ENCODE measurements at places on chromosomes 12 and 14.

GRCh38 chr12:82673698-82674097 lies 13.0 kb upstream of the TMTC2 start:
- DNase-seq, result no peak

- DNase-seq, result no peak
Observed at GRCh38 chr12:275812-276211, 13.2 kb upstream of the SLC6A13 start.

- DNase-seq, result no peak
Observed at GRCh38 chr12:56803750-56804149, 40.6 kb downstream of the HSD17B6 start.

DNA sequence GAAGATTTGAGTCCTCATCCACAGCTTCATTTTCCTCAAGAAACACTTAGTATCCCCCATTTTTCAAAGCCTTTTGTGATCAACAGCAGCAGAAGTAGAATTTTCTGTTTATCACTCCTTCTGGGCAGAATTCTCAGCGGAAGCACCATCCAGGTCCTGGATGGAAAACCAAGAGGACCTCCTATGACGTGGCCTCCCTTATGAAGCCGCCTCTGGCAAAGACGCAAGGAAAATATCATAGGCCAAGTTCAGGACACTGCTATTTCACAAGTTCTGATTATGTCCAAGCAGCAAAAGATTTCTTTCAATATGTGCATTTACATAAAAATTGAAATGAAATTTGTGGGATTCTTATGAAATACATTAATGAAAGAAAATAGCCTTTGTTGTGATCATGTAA lies 315.0 kb downstream of the SEC23A start:
- no peak for DNase-seq

- no peak for DNase-seq
Observed at GRCh38 chr12:53056901-53057300, 7.0 kb downstream of the TNS2 start.

DNA sequence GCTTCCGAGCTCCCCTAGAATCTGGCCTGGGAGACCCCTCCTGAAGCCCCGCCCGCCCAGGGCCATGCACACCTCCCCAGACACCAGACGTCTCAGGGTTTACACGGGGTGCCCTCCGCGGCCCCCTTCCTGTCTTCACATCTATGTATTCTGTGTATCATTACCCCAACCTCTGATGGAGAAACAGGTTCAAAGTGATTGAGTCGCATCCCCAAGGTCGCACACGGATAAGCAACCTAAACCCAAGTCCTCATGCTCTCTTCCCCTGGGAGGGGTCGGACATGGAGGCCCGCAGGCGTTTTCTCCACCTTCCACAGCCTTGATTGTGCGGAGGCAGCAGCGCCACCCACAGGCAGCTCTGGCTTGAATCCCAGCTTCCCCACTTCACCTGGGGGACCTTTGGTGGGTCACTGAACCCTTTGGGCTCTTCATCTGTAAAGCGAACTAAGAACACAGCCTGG lies 237.3 kb downstream of the BCL11B start:
- peak; percentile 23 for DNase-seq

- DNase-seq, result no peak
Observed at GRCh38 chr12:91846466-91847055, 299.1 kb downstream of the BTG1 start.

- no peak for DNase-seq
Observed at GRCh38 chr14:99039331-99040041, 232.5 kb downstream of the BCL11B start.

GRCh38 chr12:97630356-97630755 lies 167.8 kb downstream of the RMST start:
- DNase-seq, result no peak

- no peak for DNase-seq
Observed at GRCh38 chr14:75487155-75487671, 35.1 kb upstream of the BATF start.

- no peak for DNase-seq
Observed at GRCh38 chr12:52691076-52691840, 11.1 kb upstream of the KRT1 start.

- DNase-seq, result no peak
Observed at GRCh38 chr12:52434081-52434733, at the start of gene KRT75. Gene KRT75, minus strand, starts transcription at chr12:52434371. Its CDS starts 67 bp downstream, at chr12:52434304.

DNA sequence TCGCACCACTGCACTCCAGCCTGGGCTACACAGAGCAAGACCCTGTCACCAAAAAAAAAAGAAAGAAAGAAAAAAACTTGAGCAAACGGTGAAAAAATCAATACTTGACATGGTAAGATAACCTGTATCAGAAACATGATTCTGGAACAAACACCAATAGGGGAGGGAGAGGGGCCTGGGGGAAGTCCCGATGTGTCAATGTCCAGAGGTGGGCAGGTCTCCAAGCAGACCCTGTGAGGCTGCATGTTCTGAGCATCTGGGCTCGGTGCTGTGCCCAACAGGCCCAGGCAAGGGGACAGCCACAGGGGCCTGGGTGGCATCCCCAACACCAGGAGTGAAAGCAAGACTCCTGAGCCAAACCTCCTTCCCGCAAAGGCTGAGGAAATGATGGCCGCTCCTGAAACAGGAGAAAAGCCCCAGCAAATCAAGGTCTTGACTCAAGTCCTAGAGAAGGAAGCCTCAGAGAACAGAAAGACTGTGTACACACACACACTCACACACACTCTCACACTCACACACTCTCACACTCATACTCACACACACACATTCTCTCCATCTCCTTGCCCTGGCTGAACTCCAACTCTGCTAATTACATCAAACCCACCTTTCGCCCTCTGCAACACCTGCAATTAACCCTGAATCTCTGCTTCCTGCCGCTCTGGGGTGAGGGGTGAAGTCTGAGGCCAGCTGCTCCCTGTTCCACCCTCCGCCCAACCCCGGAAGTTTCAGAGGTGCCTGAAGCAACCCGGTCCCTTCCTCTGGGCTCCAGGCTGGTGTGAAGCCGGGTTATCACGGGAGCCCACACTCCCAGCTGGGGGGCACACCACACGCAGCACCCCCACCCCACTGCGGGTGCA lies 20.4 kb downstream of the CCDC88C start:
- no peak for DNase-seq

DNA sequence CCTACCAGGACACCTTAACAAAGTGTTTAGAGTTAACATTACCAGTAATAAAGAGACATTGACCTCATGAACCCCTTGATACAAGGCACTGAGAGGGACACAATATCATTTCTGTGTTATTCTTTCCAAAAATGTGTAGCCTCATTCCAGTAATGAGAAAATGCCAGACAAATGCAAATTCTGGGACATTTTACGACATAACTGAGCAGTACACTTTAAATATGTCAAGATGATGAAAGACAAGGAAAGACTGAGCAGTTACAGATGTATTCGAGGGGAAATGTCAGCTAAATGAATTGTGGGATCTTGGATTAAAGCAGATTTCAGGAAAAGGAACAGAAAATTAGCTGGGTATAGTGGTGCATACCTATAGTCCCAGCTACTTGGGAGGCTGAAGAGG lies 255.6 kb downstream of the ERC1 start:
- DNase-seq, result no peak

GRCh38 chr12:105581420-105581819 lies 250.9 kb downstream of the C12orf75 start:
- DNase-seq, result no peak

- no peak for DNase-seq
Observed at GRCh38 chr12:88237954-88238353, 95.8 kb downstream of the TMTC3 start.

- DNase-seq, result no peak
Observed at GRCh38 chr12:47913081-47913480, 8.3 kb upstream of the VDR start.

GRCh38 chr12:106369624-106370346 lies 12.2 kb downstream of the POLR3B start:
- DNase-seq, result no peak

- DNase-seq, result no peak
Observed at GRCh38 chr12:50677858-50678257, 86.0 kb upstream of the ATF1 start.

DNA sequence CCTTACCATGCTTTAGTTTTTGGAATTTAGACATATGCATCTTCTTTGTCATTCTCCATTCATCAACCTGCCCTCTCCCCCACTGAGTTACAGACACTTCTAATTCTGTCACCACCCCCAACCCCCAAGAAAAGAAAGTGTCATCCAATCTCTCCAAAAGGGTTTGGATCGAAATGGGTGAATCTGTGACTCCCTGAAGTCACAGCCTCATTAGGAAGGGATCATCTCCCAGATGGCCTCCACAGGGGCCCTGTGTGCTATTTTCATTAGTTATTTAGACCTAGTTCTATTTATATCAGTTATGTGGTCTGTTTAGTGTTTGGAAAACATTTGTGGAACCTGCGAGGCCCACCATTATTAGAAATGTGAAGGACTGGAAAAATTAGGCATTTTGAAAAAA lies 191.0 kb upstream of the ATP2B1 start:
- DNase-seq, result no peak

DNA sequence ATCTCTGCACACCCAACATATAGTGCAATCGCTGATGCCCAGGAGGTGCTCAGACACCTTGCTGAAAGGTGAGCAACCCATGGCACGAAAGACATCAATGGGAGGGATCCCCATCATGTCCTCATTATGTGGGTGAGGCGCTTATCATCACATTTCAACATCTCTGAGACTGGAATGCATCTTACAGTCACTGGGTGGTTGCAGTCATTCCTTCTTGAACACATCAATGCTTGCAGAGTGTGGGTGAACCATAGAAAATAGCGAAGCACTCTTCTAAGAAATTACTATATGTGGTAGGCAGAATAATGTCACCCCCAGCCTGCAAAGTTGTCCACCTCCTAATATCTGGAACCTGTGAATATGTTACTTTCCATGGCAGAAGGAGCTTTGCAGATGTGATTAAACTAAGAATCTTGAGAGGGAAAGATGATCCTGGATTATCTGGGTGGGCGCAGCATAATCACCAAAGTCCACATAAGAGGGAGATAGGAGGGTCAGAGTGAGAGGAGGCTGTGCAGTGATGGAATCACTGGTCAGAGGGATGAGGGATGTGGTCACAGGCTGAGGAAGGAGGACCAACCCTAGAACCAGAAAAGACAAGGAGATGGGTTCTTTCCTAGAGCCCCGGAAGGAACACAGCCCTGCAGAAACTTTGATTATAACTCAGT lies 51.2 kb downstream of the GLRX5 start:
- no peak for DNase-seq

DNA sequence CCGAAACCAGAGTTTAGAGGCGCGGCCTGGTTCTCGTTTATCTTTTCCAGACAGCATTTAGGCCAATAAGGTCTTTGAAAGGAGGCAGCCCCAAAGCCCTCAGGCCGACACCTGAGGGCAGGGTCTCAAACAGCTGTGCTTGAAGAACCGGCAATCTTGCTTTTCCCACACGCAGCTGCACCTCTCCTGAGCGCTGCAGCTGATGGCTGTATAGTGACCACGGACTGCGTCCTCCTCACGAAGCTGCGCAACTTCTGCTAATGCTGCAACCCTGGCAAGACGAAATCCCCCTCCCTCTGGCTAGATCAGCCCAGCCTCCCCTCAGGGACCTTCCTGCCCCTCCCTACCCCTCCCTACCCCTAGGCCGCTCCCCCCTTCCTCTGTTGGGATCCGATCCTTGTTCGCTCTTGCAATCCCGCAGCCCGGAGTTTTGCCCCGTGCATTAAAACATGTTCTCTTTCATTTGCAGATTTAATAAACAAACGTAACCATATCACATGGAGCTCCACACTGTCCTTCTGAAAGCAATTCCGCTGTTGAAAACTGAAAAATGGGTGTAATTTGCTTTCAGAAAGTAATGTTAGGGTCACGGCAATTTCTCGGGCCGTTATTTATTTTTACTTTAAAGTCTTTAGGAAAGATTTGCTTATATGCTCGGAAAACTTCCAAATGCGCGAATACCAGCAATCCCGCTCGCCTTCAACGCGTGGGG lies 4.8 kb upstream of the PAX9 start:
- no peak for DNase-seq

GRCh38 chr12:48037267-48037915 lies 33.1 kb upstream of the COL2A1 start:
- no peak for DNase-seq

- DNase-seq, result peak; percentile 65
Observed at GRCh38 chr12:15788233-15789219, 662 bp downstream of the EPS8 start.

DNA sequence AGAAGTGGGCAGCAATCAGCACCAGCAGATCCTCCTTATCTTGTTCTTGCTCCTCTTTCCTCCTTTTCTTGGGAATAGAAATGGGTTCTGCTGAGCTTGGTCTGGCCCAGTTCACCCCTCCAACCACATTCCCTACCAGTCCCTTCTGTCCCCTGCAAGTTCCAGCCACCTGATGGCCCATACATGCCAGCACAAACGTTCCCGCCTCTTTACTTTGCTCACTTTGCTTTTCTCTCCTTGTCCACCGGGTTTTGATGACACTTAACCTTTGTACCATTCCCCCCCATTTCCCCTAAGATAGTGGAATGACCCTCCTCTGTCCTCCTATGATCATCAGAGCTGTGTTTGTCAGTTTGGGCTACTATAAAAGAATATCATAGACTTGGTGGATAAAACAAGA lies 23.4 kb upstream of the EML1 start:
- DNase-seq, result no peak

GRCh38 chr12:32277774-32278173 lies 121.6 kb upstream of the FGD4 start:
- no peak for DNase-seq

GRCh38 chr14:105381446-105382342 lies 16.6 kb upstream of the TEX22 start:
- DNase-seq, result no peak

DNA sequence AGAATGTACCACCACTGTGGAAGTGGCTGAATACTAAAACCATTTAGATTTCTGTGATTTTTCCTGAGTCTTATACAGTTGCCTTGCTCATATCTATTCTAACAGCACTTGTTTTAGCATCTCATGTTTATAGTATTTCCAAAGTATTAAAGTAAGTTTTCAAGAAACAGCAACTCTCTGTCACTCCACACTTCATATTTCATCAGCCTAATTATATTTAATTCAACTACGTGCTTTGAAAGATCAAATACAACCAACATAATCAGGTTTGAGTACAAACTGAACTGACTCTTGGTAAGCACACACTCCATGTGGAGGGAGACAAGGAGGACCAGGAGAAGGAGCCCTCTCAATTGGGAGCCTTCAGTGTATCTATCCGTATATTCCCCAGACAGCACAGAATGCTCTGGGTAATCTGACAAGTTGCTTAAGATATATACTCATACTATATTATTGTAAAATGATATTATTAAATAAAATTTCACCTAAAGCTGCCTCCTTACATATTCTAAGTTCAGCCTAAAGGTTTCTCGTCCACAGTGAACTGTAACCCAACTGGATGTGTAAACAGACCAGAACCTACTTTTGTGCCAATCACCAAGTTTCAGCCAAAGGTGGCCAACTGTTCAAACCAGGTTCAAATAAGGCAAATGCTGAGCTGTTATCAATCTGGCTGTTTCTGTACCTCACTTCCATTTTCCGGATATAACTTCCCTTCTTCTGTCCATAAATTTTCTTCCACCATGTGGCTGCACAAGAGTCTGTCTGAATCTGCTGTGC lies 105.0 kb upstream of the RASSF8 start:
- DNase-seq, result no peak

DNA sequence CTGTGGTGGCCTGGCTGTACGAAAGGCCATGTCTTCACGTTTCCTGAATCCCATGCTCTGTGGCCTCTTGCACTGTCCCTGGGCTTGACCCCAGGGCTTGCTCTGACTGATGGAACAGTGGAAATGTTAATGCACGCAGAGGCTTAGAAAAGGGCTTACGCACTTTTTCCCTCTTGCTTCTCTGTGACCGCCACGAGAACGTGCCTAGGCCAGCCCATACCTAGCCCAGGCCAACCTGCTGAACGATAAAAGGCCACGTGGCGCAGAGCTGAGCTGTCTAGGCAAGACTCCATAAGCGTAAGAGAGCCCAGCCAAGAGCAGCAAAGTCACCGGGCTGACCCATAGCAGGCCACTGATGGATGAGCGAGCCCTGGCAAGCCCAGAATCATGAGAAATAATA lies 18.3 kb downstream of the TTC7B start:
- DNase-seq, result no peak

All from testis (tissue), 5 donors.